ENCODE measurements at places on chromosomes 7 and 10. TPM values are rescaled to one million over a fixed set of nuclear protein-coding genes. Genes with fewer than 3 reads are reported as not detected.

DNA sequence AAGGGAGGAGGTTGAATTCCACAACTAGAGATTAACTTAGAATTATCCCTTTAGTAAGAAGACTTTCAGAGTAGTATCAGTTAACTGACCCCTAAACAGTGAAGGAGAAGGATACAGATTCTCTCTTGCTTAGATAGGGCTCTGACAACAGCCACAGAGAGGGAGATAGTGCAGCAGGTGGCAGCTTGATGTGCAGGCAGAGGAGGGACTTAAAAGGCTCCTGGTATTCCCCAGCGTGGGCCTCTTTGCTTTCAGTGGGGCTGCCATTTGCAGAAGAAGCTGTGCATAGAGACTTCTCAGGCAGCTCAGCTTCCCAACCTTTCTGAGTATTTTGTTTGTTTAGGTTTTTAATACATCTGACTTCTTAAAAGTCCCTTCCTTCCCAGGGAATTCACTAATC, 16.0 kb downstream of the FZD1 start:
- H3K27me3 ChIP-seq = no peaks in the 10 kb centered on the region
- H3K36me3 ChIP-seq = no peaks in the 10 kb centered on the region
- no peak for DNase-seq

DNA sequence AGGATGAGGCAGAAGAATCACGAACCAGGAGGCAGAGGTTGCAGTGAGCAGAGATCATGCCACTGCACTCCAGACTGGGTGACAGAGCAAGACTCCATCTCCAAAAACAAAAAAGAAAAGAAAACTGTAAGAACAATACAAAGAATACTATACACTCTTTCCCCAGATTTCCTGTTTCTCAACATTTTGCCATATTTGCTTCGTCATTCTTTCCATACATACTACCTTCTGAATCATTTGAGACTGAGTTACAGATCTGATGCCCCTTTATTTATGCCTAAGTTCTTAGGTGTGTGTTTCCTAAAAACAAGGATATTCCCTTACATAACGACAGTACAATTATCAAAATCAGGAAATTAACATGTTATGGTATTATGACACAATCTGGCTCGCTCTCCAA, 168.4 kb upstream of the CELF2 start:
- H3K36me3 ChIP-seq = no peaks in the 10 kb centered on the region
- DNase-seq = no peak

GRCh38 chr10:129059977-129060376, 407.1 kb upstream of the MGMT start:
- no peak overlapping the region for H3K4me3 ChIP-seq
- DNase-seq = no peak
- H3K27me3 ChIP-seq = no peaks in the 10 kb centered on the region
- H3K36me3 ChIP-seq = no peaks in the 10 kb centered on the region
- no peaks in the 10 kb centered on the region for H3K4me1 ChIP-seq
- H3K27ac ChIP-seq = no peak overlapping the region

- H3K27ac ChIP-seq = no peak overlapping the region
- no peak overlapping the region for H3K4me3 ChIP-seq
- H3K27me3 ChIP-seq = no peaks in the 10 kb centered on the region
- no peak for DNase-seq
- H3K36me3 ChIP-seq = peaks cover 12% of the 10 kb centered on the region
Observed at GRCh38 chr10:58220769-58221451, 46.8 kb downstream of the IPMK start.

DNA sequence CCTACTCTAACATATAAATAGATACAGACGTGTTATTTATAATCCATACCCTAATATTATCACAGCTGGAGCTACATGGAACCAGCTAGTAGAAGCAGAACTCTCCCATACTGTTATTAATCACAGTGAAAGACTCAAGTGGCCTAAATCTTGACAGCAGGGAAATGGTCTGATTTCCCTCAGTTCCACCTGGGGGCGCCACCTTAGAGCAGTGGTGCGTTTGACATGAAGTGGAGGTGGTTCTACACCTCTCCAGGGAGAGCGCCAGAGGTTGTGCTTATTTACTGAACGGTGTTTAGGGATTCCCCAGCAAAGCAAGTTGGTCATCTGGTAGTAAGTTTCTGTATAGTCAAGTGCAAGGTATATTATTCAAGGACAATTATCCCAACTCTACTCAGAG, 17.6 kb downstream of the DNTT start:
- no peaks in the 10 kb centered on the region for H3K36me3 ChIP-seq
- H3K4me3 ChIP-seq = no peak overlapping the region
- no peaks in the 10 kb centered on the region for H3K27me3 ChIP-seq
- peaks cover 4% of the 10 kb centered on the region for H3K4me1 ChIP-seq
- H3K27ac ChIP-seq = no peak overlapping the region

DNA sequence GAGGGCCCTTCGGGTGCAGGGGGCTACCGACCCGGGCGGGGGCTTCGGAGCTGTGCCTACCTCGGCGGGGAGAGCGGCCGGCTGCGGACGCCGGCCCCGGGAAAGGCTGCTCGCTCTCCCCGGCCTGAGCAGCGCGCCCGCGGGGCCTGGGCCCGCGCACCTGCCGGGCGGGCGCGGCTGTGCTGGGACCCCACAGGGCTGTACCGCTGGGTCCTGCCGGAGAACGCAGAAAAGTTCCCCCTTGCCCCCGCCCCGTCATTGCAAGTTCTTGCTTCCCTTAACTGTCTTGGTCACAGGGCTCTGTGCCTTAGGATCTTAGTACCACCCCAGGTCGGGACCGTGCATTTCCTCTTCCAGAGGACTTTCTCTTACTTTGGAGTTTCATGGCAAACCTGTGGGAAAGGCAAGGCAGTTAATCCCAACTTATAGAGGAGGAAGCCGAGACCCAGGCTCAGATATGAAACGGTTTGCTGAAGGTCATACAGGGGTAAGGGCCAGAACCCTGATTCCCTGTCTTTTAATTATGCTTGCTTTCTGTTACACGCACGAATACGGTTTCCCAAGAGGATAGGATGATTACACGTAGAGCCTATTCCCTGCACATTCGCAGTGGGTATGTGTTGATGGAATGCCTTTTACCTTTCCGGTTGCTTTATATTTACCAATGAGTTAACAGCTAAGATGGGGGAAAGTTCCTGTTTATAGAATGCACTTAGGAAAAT, 652 bp downstream of the PCGF5 start:
- no peak overlapping the region for H3K27ac ChIP-seq
- H3K36me3 ChIP-seq = no peaks in the 10 kb centered on the region
- no peaks in the 10 kb centered on the region for H3K27me3 ChIP-seq

DNA sequence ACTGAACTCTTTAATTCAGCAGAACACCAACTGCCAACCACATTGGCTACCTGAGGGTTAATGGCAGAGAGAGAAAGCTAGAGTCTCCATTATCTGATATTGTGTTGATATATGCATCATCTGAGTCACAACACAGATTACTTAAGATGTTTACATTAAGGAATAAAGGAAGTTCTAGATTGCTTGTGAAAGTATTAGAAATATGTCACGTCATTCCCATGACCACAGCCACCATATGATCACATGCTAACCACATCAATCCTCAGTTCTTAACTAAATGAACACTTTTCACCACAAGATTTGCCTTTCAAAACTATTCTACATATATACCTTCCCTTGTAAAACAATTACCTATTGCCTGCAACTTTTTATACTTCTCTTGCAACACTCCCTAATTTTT, 337.9 kb downstream of the FGFR2 start:
- H3K27ac ChIP-seq = no peak overlapping the region
- H3K27me3 ChIP-seq = no peaks in the 10 kb centered on the region
- no peaks in the 10 kb centered on the region for H3K4me1 ChIP-seq
- no peak for DNase-seq
- no peaks in the 10 kb centered on the region for H3K36me3 ChIP-seq

- no peaks in the 10 kb centered on the region for H3K27me3 ChIP-seq
- no peak for DNase-seq
- H3K36me3 ChIP-seq = no peaks in the 10 kb centered on the region
Observed at GRCh38 chr10:61183967-61184366, 240.0 kb upstream of the RHOBTB1 start.

DNA sequence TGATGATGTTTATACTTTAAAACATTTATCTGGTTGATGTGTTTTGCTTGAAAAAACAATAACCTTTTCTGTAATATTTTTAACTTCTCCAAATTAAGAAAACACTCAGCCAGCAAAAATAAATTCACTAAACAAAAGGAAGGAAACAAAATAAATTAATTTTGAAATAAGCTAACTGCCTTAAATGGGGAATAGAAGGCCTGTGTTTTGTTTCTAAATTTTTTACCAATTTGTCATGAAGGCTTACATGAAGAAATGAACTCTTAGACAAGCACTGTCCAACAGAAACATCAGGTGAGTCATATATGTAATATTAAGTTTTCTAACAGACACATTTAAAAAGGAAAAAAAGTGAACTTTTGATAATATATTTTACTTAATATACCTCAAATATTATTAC, 68.5 kb downstream of the LRRN3 start:
- DNase-seq = no peak
- no peaks in the 10 kb centered on the region for H3K27me3 ChIP-seq
- H3K4me1 ChIP-seq = no peaks in the 10 kb centered on the region
- no peak overlapping the region for H3K4me3 ChIP-seq

GRCh38 chr7:106183952-106184351, 71.8 kb upstream of the SYPL1 start:
- no peak overlapping the region for H3K27ac ChIP-seq
- H3K27me3 ChIP-seq = no peaks in the 10 kb centered on the region
- H3K4me1 ChIP-seq = no peaks in the 10 kb centered on the region

DNA sequence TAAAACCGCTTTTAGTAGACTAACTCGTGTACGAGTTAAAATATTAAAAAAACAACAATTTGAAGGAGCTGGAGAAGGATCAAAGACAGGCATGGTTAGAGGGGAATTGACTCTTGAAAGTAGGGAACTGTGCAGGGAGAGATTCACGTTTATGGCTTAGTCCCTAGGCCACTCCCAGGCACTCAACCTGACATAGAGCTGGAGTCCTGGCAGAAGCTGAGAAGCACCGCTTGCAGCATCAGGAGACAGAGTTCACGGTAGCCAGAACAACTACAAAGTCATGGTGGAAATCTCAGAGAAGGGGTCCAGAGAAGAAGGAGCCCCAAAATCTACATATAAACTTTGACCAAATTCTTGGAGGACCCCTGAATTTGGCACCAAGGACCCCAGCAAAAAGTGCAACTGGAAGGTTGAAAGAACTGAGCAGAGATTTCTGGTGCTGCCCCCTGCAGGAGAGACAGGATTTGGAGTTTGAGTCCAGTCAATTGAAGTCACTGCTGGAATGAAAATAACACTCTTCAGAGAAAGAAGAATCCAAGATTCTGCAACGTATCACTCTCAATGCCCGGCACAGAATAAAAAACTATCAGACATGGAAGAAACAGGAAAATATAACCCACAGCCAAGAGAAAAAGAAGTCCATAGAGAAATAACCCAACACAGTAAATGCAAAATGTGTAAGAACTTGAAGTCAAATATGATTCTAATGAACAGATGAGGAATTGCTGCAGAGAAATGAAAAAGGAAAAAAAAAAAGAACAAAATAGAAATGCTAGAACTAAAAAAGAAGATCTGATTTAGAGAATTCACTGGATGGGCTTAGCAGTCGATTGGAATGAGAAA, 493.3 kb upstream of the PODXL start:
- no peaks in the 10 kb centered on the region for H3K36me3 ChIP-seq
- peak; percentile 75 for DNase-seq
- no peak overlapping the region for H3K27ac ChIP-seq
- no peak overlapping the region for H3K4me3 ChIP-seq
- no peaks in the 10 kb centered on the region for H3K4me1 ChIP-seq

- no peaks in the 10 kb centered on the region for H3K36me3 ChIP-seq
- H3K4me3 ChIP-seq = no peak overlapping the region
- H3K27me3 ChIP-seq = no peaks in the 10 kb centered on the region
- no peaks in the 10 kb centered on the region for H3K4me1 ChIP-seq
- H3K27ac ChIP-seq = no peak overlapping the region
Observed at GRCh38 chr10:14421941-14422340, 91.2 kb upstream of the FRMD4A start.

- H3K27me3 ChIP-seq = no peaks in the 10 kb centered on the region
- H3K4me1 ChIP-seq = no peaks in the 10 kb centered on the region
- DNase-seq = no peak
- no peaks in the 10 kb centered on the region for H3K36me3 ChIP-seq
- H3K4me3 ChIP-seq = no peak overlapping the region
Observed at GRCh38 chr7:112116894-112117293, 89.3 kb downstream of the DOCK4 start.

- H3K27ac ChIP-seq = no peak overlapping the region
- H3K4me3 ChIP-seq = no peak overlapping the region
- no peaks in the 10 kb centered on the region for H3K36me3 ChIP-seq
- no peaks in the 10 kb centered on the region for H3K27me3 ChIP-seq
- no peak for DNase-seq
- H3K4me1 ChIP-seq = no peaks in the 10 kb centered on the region
Observed at GRCh38 chr7:133940368-133940767, 186.8 kb upstream of the LRGUK start.

VOPP1 gene
- 14.7 TPM for total RNA-seq

TRIM50 gene
- total RNA-seq = not detected

NUTM2D gene
- total RNA-seq = 0.19 TPM

DNA sequence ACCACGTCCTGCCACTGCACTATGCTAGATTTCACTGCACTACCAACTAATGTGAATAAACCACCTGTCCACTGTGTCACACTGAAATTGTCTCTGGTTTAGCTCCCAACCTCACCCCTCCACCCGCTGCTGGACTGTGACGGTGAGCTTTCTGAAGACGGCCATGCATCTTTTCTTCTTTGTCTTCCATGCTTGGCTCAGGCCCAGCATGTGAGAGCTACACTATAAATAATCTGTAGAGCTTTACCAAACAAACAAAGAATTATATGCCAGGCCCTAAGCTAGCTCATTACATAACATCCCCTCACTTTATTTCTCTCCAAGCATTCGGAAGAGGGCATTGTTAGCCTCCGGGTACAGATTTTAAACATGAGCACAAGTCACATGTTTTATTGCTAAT, 633.2 kb downstream of the TNS3 start:
- H3K27ac ChIP-seq = no peak overlapping the region
- no peaks in the 10 kb centered on the region for H3K36me3 ChIP-seq
- DNase-seq = no peak

- peaks cover 32% of the 10 kb centered on the region for H3K36me3 ChIP-seq
- no peak for DNase-seq
- H3K4me1 ChIP-seq = peaks cover 2% of the 10 kb centered on the region
- no peaks in the 10 kb centered on the region for H3K27me3 ChIP-seq
- H3K4me3 ChIP-seq = no peak overlapping the region
Observed at GRCh38 chr10:87799860-87800259, 18.2 kb downstream of the ATAD1 start.

MBL2 gene
- not detected for total RNA-seq

SLC26A5 gene
- not detected for total RNA-seq
